HEK293T (cell line): ENCODE measurements at places on chromosomes 1 and 21.
A peak's percentile ranks its signal among the peaks of the same experiment; 100 is the strongest.

GRCh38 chr1:30414851-30415165 lies 308.6 kb downstream of the MATN1 start:
- no peak for DNase-seq

DNA sequence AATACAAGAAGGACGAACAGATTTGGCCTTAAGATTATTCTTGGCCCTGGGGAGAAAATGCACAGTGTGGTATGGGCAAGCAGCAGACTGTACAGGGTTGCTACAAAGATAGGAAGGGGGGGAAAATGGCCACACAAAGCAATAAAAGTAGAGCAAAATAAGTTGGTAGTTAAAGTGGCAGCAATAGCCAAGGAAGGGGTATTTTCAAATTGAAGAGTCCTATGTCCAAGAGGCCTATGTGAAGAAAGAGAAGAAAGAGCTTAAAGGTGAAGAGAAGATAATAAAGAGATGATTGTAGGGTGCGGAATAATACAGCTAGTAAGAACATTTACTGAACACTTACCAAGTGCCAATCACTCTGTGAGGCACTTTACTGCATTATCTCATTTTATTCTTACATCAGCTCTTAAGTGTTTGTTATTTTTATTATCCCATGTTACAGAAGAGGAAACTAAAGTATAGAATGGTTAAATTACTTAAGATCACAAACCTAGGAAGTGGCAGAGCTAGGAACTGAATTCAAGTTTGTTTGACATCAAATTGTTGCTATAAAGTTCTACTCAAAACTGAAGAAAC lies 88.1 kb upstream of the TTC39A start:
- no peak for DNase-seq

- no peak for DNase-seq
These were observed 145.4 kb downstream of the GALNT2 start for GRCh38 chr1:230212405-230212936.

DNA sequence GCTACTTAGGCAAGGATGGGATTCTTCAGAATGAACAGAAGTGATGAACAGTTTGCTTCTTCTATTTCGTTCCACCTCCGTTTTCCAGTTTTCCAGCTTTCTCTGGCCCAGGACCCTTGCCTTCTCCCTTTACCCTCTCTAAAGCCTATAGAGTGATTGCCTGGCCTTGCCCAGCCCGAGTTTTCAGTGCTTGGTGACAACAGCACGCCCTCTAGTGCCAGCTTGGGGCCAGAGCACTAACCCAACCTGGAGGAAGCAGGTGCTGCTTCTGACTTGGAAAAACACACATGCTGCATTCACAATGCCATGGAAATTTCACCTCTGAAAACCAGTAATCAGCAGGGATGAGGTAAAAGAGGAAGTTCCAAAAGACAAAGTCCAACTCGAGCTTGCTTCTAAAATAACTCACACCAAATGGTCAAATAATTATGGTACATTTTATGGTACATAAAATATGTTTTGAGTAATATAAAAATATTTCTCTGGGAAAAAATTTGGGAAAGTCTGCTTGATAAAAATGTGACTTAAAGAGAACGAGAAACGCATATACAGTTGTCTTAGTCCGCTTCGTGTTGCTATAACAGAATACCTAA lies 26.1 kb downstream of the UBE2T start:
- DNase-seq: peak; percentile 88

- DNase-seq: no peak
These were observed 102.5 kb downstream of the KCNN3 start for GRCh38 chr1:154767315-154768240.

- peak; percentile 50 for DNase-seq
These were observed 23.0 kb downstream of the ARHGEF16 start for GRCh38 chr1:3477241-3477995.
